Activated T-helper 2 cell treated with anti-CD3 and anti-CD28 coated beads, Interferon-gamma antibody, Interleukin-2, Interleukin-4, amounts not matched to agents 10 μg/mL and 5 μg/mL and 100 μg/mL, durations not matched to agents 14 hours and 24 hours and 36 hours (primary cell): ENCODE measurements at places on chromosomes 1 and 21. TPM values are rescaled to one million over a fixed set of nuclear protein-coding genes. Genes with fewer than 3 reads are reported as not detected.

Gene ARHGEF16
- total RNA-seq, result not detected in 2 replicates

Gene ILDR2
- total RNA-seq, result 18.5 and 22.8 TPM in 2 replicates

Gene GJA8
- total RNA-seq, result not detected in 2 replicates

Gene RNF223
- total RNA-seq, result not detected in 2 replicates

Gene SNX27
- 29.3 and 32.6 TPM in 2 replicates for total RNA-seq

Gene KIF17
- 0.09 TPM in 1 of 2 replicates, not detected in the other for total RNA-seq

Gene CCDC185
- total RNA-seq, result not detected in 2 replicates

Gene CRYAA
- not detected in 2 replicates for total RNA-seq

Gene ADGRL4
- not detected in 2 replicates for total RNA-seq
